ENCODE measurements at places on chromosomes 6 and 20.
A peak's percentile ranks its signal among the peaks of the same experiment; 100 is the strongest.

DNA sequence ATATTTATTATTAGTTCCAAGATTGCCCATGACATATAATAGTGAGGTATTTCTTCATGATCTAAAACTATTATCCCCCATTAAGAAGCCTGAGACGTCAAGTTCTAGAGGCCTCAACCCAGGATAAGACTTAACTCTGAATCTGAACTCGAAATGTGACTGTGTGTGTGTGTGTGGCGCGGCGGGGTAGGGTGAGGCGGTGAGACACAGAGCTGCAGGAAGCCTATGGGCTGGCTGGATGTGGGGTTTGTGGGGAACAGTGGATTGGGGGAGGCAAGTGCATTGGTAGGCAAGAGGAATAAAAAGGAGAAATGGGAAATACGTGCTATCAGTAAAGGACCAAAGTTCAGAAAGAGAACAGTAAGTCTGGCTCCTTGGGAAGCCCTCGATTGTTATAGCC is 66.5 kb upstream of the RNF146 start:
- DNase-seq: no peak

DNA sequence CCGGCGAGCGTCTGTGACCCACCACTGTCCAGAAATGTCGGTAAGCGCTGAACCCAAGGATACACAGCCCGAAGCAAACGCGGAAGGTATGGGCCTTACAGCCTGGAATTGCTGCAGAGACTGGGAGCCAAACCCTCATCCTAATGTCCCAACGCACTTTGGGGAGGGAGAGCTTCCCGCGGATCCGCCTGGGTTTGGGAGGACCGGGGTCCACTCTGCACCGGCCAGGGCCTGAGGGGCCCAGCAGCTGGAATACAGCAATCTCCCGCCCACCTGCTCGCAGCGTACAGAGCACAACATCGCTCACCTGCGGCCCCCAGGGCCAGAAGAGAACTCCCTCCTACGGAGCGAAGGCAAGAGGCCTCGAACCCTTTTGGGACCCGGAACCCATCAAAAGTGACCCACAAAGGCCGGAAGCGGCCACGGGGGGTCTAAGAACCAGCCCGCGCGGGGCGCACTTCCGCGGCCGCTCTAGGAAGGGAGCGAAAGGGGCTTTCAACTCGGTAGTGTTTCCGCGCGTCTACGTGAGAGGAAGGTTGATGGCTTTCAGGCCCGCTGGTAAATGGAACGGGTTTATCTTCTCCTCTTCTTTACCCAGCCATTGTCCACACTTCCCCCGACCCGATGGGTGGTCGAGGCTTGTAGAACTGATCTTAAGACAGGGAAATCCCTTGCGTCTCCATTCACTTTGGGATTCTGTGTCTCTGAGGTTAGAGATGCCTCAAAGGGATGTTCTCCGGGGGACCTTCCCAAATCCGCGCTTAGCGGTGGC is at the start of gene ZSCAN12:
Gene ZSCAN12 (minus strand): TSS at position 398 of the 772 bp plus-strand sequence. CDS start 1,342 bp downstream, outside the sequence.
- peak; percentile 57 for DNase-seq

DNA sequence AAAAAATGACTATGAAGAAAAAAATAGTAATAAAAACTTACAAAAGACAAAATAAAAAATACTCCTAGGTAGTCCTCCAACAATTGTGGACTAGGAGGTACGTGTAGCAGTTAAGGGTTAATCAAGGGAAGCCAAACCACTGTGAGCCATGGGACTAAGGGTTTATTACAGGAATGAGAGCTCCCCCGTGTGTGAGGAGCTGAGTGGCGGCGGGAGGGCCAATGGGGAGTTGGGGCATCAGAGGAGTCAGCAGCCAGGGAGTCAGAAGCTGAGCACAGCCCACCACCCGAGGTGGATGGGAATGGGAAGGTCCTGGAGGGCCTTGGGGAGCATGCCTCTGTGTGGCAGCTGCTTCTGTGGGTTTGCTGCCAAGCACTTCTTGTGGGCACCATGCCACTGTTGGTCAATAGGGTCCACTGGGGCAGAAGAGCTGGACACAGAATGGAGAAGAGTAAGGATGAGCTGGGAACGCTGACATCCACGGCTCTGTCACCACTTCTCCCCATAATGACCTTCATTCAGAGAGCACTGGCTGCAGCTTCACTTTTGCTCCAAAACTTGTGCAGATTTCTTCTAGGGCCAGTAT is 373.3 kb downstream of the CDKAL1 start:
- DNase-seq: no peak

- no peak for DNase-seq
Observed at GRCh38 chr6:157383471-157383870, 2.5 kb downstream of the ZDHHC14 start.

DNA sequence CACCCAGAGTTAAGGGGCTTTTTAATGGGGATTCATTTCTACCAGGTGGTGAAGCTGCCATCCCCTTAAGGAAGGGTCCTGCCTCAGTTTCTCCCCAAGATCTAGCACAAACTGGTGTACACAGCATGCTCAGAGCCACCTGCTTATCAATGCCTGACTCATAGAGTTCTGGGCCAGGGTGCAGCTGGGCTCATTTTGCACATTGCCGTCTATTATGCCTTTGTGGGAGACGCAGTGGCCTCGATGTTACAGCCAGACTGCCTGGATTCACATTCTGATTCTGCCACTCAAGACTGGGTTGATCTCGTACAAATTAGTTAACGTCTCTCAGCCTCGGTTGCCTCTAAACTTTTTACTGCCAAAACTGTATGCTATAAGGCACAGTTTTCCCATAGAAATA is 365.7 kb downstream of the ZFAND3 start:
- DNase-seq: no peak

GRCh38 chr6:157514659-157515496 is 133.9 kb downstream of the ZDHHC14 start:
- no peak for DNase-seq

DNA sequence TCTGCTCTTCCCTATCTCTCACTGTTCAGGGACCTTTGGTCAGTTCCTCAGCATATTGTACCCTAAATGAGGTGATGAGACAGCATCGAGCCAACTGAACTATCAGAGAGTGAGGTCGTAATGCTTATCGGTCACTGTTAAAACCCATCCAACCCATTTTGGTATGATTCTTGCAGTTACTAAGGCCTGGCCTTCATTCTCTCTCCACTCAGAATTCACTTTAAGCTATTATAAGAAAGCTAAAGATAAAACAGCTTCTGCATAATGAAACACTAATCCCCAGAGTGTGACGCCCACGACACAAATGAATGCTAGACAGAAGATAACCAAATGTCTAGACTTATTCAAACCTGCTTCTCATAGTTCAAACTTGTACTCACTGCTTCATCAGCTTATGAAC is 175.8 kb downstream of the GMPR start:
- no peak for DNase-seq

DNA sequence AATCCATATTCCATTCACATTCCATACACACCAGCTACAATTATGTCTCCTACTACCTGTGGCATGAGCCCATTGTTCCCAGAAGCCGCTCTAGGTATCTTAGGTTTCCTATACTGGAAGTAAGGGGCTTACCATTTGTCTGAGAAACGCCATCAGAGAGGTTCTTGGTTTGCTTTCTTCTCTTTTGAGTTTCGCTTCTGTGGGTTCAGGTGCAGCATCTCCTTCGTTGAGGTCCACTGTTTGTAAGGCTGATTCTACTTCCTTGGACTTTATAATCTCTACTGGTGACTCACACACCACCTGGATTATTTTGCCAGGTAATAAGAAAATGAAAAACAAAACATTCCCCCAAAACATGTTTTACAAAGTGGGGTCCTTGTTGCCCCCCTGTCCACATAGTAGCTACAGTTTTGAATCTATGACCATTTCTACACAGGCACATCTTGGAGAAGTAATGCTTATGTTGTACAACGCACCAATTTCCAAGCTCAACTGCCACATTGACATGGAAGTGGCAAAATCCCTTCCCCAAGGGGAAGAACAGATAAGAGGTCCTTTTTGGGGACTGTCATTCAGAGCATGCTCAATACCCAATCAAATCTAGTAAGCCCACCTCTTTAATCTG is 103.5 kb downstream of the BCAS1 start:
- DNase-seq: no peak

DNA sequence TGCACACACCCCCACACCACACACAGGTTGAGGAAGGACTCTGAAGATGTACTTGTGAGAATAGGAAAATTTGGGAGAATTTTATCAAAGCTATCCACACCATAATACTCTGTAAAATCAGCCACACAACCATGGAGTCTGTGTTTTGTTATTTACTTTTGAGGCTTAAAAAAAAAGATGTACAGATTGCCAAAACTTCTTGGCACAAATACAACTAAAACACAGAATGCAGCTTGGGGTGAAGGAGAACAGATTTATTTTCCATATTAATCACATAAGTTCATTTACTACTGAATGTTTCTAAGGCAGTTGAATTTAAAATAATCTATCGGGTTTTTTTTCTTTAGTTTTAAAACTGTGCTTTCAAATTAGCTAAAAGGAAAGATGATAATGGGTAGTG is 32.8 kb upstream of the KCNQ5 start:
- DNase-seq: no peak

DNA sequence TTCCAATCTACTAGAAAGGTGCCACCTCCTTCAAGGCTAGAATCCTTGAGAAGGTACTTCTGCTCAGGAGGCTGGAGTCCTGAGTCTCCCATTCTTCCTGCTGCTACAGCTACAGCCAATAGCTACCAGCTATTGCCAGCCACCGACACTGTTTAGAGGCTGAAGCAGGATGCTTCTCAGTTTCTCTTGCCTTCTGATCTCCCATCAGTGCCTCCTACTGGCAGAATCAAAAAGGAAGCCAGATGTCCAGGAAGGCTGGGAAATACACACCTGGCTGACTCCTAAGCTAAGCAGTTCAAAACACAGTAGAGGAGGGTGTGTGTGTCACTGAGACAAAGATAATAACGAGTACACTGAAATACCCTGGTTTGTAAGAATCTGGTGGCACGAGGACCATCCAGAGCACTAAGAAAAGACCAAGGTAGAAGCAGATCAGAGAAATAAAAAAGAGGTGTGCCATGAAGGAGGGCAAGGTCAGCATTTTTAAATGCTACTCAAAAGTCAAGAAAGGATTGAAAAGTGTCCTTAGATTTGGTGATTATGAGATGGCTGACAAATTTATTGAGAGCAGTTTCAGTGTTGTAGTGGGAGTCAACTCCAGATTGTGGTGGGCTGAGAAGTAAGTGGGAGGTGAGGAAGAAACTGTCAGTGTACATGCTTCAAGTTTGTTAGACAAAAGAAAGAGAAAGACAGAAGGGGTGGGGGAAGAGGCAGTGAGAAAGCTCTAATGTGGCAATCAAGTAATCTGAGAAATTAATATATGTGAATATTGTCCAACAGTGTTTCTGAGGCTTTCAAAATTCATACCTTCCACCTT is 2.3 kb upstream of the HLA-DMA start:
- DNase-seq: no peak

DNA sequence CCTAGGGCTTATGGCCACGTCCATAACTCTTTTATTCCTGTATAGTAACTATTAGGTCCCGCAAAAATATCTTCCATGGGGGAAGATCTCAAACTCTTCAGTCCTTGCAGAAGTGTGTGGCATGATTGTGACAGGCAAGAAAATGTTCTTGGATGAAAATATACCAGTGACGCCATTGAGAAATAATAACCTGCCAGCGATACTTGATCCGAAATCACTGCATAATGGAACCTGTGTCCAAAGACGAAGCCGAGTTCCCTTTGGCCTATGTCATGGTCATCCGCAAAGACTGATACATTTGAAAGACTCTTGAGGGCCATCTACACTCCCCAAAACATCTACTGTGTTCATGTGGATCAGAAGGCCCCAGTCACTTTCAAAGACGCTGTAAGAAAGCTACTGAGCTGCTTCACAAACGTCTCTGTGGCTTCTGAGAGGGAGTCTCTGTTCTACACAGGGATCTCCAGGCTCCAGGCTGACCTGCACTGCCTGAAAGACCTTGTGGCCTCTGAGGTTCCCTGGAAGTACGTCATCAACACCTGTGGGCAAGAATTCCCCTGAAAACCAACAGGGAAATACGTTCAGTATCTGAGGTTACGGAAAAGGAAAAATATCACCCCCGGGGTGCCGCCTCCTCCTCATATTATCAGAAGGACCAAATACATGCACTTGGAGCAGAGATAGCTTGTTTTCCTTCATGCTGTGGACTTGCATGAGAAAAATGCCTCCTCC is 6.9 kb upstream of the GCNT2 start:
- DNase-seq: no peak

GRCh38 chr6:134178161-134179044 is 126.0 kb upstream of the SLC2A12 start:
- peak; percentile 10 for DNase-seq

DNA sequence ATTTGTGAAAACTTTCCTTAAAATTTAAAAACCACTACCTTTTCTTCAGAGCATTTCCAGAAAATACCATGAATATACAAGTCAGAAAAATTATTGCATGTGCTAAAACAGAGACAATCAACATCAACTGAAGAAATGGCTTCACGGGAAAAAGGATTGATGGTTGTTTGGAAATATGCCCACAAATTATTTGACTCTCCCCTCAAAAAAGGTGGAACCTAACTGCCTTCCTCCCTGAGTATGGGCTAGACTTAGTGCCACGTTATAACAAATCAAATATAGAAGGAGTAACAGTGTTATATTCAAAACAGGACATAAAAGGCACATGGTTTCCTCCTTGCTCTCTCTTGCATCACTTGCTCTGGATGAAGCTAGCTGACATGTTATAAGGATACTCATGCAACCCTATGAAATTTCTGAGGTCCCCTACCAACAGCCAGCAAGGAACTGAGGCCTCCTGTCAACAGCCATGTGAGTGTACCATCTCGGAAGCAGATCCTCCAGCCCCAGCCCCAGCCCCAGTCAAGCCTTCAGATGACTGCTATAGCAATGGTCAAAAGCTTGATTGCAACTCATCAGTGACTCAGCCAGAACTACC is 8.4 kb downstream of the BTBD9 start:
- DNase-seq: no peak

DNA sequence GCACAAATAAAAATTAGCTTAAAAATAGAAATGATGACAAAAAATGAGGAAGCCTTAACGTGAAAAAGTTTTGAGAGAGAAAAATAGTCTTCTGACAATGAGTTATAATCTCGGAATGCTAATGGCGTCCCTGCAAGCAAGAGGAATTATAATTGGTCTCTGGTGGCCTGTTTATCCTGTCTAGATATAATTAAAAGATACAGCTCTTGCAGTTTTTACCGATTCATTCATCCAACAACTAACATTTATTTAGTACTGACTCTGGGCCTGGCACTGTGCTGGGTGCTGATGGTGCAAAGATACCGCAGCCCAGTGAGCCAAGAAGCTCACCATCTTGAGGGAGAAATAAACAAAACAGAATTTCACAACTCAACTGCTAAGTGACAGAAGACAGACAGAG is 31.6 kb upstream of the ANKRD60 start:
- DNase-seq: no peak

All from NCI-H2081 treated with DMSO at 0.1 percent for 48 hours (cell line).